ENCODE measurements at places on chromosomes 11 and 22.

DNA sequence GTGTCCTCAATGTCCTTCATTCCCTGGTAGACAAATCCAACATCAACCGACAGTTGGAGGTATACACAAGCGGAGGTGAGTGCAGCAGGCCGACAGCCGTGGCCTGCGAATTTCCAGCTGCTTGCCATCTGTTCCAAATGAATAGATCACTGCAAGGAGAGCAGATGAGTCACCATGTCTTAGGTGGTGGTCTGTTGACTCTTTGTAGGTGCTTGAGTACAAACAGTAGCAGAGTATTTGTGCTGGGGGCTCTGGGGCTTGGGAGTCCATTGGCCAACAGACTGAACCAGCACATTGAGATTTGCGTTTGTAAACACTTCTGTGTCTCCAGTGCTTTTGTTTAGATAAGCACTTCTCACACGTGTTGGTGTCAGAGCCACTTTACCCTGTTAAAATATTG lies 21.1 kb downstream of the EIF3L start:
- DNase-seq, result no peak

DNA sequence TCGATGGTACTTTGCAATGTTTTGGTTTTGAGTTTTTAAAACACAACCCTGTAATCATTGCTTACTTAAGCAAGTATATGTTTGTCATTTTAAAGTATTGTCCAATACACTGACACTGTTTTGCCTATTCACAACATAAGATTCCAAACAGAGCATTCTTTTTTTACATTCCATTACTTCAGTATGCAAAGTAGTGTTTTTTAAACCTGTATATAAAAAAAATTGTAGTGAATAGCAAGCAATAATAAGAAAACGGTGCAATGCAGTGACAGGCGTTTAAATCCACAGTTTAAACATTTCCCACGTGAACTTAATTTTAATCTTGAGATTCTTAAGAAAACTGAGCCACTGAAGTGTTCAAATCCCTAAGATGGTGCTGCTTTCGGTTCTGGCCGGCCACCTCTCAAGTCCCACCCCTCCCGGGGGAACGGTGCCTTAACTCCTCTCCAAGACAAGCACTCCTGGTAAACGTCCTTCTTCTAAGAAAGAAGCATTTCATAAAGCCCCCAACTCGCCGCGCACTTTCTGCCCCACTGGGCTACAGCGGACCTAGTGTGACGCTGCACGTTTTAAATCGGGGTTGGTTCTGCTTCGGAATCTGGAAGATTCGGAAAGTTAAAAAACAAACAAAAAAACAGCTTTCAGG lies 2.9 kb downstream of the PGR start:
- no peak for DNase-seq

DNA sequence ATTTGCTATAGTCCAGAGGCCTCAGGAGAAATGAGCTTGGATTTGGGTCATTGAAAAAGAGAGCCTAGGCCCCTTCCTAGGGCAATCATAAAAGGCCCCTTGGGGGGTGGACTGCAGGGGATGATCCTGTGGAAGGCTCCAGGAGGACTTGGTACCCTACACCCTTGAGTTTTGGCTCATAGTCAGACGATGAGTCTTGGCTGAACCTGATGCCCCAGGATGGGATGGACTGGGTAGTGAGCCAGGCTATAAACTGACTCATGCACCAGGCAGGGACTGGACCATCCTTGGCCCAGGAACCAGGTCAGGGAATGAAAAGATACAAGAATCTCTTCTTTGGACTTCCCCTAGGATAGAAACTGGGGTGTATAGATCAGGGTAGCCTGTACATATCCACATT lies 54.2 kb downstream of the NAV2 start:
- no peak for DNase-seq

DNA sequence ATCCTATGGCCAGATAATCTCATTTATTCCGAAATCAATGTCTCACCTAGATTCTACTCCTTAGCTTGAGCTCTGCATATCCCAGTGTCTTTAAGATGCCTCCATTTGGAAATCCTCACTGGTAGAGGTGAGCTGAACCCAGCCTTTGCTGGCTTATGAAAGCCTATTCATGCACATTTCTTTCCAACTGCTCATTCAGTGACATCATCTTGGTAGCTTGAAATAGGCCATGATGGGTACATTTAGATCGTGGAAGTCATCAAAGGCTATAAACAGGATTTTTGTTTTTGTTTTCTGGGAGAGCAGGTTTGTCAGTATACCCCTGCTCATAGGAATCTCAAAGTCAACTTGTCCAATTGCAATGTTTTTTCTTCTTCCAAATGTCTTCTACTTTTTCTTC lies 6.0 kb downstream of the NXPE1 start:
- DNase-seq, result no peak

GRCh38 chr22:36807627-36808026 lies 9.2 kb downstream of the PVALB start:
- DNase-seq, result no peak

DNA sequence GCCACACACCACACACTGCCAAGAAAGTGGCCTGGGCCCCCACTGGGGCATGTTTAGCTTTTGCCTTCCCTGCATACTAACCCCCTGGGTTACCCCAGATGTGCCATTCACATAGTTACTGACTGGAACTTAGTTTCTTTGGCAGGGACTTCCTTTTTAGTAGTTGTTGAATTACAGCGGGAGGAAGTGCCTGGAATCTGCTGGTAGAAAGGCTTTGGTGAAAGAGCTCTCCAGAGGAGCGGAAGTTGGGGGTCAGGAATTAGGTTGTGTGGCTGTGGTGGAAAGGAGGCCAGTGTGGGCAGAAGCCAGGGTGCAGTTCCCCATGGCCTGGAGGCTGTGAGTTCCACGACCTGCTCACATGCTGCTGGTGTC lies 69.0 kb downstream of the MED15 start:
- DNase-seq, result no peak

- no peak for DNase-seq
Observed at GRCh38 chr22:17064498-17065100, 20.2 kb upstream of the IL17RA start.

DNA sequence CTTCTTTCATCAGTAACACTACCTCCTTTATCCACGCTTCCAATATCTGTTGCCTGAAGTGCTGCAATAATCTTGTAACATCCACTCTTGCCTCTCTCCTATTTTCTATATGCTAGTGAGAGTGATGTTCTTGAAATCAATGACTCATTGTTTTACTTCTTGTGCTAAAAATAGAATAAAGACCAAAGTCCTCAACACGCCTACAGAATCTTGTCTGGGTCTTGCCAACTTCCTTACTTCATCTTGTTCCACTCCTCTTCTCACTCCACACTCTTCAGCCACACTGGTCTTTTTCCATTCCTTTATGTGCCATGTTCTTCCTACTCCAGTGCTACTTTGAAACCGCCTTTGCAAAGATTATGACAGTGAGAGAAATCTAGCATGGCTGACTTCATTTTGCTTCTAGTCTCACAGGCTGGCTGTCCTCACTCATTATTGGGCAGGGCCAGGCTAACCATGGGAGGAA lies 136.4 kb downstream of the CCDC81 start:
- no peak for DNase-seq

- no peak for DNase-seq
Observed at GRCh38 chr22:37122598-37123180, 13.2 kb upstream of the TMPRSS6 start.

DNA sequence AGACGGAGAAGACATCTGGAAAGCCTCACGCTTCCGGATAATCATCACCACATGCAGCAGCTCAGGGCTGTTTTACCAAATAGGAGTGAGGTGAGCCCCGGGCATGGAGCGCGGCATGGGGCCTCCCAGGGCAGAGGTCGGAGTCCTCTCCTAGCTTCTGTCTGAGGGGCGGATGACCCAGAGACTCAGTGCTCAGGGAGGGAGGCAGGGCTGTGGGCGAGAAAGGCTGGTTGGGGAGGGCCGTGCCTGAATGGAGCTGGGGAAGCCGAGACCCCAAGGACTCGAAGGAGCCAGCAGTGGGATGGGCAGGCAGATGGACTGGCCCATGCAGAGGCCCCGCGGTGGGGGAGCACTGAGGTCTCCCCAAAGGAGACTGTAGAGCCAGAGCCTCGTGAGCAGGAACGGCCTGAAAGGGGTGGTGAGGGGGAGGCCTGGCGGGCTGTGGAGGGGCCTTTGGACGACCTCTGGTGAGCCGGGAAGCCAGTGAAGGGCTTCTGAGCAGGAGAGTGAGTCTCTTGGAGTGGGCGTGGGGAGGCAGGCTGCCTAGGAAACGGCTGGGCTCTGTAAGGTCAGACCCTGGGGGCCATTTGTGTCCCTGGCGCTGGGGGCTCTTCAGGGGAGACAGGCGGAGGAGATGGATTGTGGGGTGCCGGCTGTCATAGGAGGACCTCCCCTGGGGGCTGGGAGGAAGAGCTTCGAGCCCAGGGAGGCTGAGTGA lies 24.7 kb upstream of the PANX2 start:
- no peak for DNase-seq

DNA sequence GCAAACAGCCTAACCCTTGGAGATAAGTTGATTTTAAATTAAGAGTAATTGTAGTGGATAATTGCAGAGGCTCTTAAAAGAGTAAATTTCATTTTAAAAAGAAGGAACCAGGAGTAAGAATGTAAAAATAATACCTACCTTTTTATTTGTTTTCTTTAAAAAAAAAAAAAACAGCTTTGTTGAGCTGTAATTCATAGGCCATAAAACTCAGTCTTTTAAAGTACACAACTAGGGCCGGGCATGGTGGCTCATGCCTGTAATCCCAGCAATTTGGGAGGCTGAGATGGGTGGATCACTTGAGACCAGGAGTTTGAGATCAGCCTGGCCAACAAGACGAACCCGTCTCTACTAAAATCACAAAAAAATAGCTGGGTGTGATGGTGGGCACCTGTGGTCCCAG lies 42.4 kb downstream of the MTMR3 start:
- no peak for DNase-seq

- no peak for DNase-seq
Observed at GRCh38 chr11:17014833-17015626, 816 bp upstream of the PLEKHA7 start.

GRCh38 chr11:105574974-105575373 lies 34.9 kb upstream of the GRIA4 start:
- DNase-seq, result no peak

DNA sequence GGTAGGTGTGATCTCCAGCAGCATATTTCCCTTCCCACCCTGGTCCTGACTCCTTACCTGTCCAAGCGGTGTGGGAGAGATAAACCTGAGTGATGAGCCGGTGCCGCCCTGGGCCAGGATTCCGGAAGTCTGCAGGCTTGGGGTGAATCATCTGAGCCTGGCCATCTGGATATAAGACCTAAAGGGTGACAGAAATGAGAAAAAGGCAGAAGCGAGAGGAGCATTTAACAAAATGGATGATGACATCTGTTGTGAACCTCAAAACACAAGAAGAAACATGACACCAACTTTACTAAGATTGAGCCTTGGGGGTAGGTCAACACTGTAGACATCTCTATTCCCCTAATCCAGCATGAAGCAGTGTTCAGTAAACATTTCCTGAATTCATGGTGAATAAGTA lies 62.8 kb downstream of the AAMDC start:
- DNase-seq, result no peak

- DNase-seq, result no peak
Observed at GRCh38 chr11:72483412-72484186, 49.3 kb upstream of the CLPB start.

- DNase-seq, result no peak
Observed at GRCh38 chr11:100876815-100877520, 189.9 kb downstream of the ARHGAP42 start.

- DNase-seq, result no peak
Observed at GRCh38 chr22:36986242-36986821, 32.9 kb downstream of the TST start.

DNA sequence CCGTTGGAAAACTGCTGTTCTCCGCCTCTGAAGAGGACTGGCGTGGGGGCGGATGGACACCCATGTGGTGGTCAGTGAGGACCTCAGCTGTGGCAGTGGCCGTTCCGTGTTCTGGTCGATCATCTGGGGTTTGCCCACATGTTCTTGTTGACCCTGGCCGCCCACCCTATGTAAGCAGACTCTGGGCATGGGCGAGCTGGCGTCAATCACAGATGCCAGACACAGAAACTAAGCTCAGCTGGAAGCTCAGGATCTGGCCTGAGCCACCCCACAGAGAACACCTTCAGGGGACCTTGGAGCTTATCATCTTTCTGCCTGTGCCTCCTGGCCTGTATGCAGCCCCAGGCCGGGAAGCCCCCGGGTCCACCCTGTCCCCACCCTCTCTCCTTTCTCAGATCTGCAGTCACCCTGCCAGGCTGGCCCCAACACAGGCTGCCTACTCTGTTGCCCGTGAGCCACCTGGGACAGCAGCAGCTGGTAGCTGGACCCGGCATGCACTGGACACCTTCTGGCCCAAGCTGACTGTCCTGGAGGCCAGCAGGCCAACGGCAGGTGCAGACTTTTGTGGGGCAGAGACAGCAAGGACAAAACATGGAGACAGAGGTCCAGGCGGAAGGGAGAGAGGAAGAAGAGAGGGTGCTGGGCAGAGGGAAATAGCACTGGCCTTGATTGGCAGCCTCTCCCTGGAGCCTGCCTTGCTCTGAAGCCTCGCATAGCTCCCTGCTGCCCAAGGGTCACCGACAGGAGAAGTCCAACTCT lies 91.5 kb downstream of the PHF21B start:
- no peak for DNase-seq

DNA sequence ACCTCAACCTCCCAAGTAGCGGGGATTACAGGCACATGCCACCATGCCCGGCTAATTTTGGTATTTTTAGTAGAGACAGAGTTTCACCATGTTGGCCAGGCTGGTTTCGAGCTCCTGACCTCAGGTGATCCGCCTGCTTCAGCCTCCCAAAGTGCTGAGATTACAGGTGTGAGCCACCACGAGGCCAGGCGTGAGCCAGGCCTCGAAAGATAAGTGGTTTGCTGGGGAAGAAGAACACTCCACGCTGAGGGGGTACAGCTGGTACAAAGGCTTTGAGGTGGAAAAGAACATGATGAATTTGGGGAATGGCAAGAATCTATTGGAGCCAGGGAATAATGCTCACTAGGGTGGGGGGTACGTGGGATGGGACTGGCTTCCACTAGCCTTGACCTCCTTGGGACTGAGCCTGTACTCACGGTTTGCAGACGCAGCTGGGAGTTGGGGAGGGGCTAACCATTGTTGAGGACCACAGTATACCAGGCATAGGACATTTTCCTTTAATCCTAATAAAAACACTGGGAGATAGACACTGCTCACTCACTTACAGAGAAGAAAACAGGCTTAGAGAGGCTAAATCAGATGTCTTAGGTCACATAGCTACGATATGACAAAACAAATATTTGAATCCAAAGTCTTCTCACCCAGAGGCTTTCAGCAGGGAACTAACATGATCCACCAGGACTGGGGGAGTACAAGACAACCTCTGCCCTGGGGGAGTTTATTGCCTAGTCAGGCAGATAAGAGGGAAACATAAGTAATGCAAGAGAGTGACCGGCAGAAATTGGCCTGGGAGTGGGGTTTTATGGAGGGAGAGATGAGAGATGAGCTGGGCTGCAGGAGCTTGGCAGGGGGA lies 4.9 kb downstream of the SLCO2B1 start:
- DNase-seq, result no peak

Data from anterior cingulate cortex (tissue), 58 donors.